ENCODE measurements at places on chromosomes 12 and 14.

DNA sequence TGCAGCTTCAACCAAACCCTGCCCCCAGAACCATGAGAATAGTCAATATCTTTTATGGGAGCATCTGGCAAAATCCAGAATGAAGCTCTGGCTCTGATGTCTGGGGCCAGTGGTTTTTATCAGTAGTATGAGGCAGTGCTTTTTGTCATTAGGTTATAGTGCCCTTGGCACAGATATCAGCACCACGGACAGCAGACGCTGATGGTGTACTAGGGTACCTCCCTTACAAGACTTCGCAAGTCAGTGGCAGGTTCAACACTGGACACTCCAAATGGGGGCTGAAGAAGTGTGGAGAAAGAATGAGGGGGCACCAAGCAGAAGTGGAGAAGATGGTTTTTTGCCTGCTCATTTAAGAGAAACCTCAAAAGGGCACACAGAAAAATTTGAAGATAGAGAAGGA is 68.2 kb upstream of the E2F7 start:
- no peak for DNase-seq

- DNase-seq = no peak
Observed at GRCh38 chr14:32509632-32510187, 180.6 kb downstream of the AKAP6 start.

- DNase-seq = no peak
Observed at GRCh38 chr12:103672401-103673119, 85.5 kb downstream of the STAB2 start.

DNA sequence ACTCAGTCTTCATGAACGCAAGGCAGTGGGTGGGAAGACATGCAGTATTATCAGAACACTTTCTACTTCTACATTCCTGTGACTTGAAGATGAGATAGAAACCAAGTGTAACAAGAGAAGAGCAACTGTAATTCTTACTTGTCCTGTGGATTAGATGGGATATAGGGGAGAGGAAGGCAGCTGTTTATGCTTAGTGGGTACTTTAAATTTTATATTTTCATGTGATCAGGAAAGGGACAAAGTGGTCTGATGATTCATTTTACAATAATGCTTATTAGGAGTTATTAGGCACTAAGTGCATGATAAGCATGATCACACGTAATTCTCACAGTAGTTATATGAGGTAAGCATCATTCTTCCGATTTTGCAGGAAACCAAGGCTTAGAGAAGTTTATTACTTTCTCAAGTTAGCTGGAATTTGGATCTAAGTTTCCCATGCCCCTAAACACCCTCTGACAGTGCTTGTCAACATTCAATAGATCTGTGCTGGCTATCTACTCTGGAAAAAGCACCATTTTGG is 52.7 kb downstream of the PTGER2 start:
- DNase-seq = no peak

DNA sequence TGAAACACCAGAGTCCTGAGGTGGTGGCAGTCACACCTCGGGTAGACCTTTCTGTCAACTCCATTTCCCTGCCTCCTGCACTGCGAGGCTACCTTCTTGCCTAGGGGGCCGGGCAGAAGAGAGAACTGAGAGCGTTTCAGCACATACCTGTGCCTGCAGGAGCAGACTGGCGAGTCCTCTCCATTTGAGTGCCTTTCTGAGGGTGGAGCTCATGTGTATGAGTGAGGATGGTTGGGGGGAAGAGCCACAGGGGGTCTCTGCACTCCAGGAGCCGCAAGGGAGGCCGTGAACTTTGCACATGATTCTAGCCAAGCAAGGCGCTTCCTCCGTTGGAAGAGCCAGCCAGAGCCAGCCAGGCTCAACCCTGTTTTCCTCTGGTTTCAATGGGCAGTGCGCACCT is 31.0 kb upstream of the CCND2 start:
- no peak for DNase-seq

DNA sequence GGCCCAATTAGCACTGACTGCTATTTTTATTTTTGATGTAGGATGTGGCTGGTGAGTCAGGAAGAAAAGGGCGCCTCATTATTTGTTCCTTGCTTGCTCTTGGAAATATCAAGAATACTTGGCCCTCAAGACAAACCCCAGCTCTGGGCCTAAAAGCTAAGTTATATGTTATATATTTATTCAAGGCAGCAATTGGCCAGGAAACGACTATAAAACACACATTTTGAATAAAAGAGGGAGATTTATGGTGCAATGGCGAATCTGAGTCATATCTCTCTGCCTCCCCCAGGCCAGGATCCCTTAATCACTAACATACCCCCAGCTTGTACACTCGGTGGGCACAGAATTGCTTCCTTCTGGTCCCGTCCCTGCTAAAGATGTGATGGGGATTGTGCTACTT is 63.3 kb downstream of the TBX5 start:
- no peak for DNase-seq

DNA sequence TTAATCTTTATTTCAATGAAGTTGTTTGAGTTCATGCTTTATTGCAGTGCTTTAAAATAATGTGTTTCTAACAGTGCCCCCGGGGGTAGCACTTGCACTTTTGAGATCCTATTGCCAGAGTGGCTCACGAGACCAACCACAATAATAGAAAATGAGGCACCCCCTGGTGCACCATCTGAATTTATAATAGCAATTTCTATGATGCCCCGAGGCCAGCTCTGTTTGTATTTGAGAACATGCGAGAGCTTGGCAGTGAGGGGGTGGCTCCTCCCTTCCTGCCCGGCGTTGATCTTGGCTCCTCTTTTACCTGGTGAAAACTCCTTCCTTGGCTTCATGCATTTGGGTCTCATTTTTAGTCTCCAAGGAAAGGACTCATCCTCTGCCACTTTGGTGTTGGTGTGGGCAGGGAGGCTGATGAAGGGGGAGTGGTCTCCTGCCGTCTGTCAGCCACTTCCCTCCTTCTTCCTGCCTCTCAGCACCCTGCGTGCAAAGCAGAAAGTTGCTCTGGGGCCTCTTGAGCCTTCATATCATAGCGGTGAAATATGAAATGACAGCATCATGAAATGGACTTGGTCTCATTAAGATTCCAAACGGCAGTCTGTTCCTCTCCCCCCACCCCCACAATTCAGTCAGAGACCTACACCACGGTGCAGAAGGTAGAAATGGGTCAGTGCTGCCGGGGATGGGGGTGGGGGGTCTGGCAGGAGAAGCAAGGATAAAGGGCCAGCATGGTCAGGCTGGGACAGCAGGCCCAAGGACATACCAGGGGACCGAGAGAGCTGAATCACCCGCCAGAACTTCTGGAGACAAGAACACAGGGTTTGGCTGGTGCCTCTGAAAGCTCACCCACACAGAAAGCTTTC is 17.7 kb upstream of the NRXN3 start:
- no peak for DNase-seq

GRCh38 chr12:108370415-108370814 is 31.3 kb upstream of the CMKLR1 start:
- no peak for DNase-seq

- DNase-seq = no peak
Observed at GRCh38 chr14:81132468-81132867, 88.3 kb downstream of the GTF2A1 start.

GRCh38 chr14:26334288-26334687 is 263.5 kb downstream of the NOVA1 start:
- no peak for DNase-seq

DNA sequence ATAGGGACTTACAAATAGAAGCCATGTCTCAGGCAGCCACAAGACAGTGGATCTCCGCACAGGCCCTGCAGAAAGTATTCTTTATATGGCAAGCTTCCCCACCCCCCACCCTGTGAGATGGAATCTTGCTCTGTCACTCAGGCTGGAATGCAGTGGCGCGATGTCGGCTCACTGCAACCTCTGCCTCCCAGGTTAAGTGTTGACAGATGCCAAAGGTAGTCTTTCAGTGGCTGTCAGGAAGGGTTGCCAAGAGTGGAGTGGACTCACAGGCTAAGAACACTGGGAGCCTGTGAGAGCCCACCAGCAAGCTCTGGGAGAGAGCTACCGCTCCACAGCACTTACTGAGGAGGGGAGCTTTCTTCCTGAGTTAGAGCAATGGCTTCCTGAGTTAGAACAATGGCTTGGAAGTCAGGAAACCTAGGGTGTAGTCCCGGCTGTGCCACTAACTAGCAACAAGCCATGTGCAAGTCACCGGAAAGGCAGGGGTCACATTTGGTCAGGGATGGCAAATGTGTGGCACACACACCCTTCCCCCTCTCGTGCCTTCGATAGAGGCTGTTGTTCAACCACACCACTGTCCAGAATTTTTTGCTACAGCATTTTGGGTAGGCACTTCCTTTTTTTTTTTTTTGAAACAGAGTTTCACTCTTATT is 2.6 kb downstream of the RNASE1 start:
- DNase-seq = no peak

DNA sequence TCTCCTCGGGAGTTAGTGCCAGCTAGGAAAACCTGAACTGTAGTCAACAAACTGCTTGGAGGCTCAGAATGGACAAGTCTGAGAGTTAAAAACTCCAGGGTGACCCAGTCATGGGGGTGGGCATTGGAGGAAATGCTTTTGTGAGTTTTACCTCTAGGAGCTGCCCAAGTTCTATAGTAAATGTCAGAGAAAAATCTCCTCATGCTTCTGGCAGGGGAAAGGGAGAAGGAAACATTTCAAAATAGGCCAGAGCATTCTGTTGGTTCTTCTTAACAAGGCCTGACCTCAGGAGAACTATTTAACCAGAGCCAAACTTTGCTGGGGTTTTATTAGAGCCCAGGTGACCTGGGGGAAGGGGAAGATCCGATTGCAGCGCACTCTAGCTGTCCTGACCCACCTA is 12.3 kb downstream of the NINJ2 start:
- no peak for DNase-seq

- DNase-seq = no peak
Observed at GRCh38 chr14:87148655-87149054, 844.3 kb downstream of the GALC start.

DNA sequence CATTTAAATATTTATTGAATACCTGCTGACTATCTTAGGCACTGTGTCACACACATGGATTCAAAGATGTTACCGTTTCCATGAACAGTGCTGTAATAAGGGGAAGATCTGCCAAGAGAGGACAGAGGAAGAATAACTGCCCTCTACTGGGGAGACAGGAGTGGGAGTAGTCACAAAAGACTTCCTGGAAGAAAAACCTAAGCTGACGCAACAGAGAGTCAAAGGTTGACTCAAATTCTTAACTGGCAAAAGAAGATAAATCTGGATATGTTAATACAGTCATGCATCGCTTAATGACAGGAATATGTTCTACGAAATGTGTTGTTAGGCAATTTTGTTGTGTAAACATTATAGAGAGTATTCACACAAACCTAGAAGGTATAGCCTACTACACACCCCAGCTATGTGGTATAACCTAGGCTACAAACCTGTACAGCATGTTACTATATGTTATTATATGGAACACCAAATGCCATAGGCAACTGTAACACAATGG is 51.5 kb downstream of the DCAF5 start:
- no peak for DNase-seq

- DNase-seq = no peak
Observed at GRCh38 chr12:96416033-96416799, 16.0 kb upstream of the CDK17 start.

- DNase-seq = no peak
Observed at GRCh38 chr12:46546634-46547273, 174.2 kb upstream of the SLC38A2 start.

DNA sequence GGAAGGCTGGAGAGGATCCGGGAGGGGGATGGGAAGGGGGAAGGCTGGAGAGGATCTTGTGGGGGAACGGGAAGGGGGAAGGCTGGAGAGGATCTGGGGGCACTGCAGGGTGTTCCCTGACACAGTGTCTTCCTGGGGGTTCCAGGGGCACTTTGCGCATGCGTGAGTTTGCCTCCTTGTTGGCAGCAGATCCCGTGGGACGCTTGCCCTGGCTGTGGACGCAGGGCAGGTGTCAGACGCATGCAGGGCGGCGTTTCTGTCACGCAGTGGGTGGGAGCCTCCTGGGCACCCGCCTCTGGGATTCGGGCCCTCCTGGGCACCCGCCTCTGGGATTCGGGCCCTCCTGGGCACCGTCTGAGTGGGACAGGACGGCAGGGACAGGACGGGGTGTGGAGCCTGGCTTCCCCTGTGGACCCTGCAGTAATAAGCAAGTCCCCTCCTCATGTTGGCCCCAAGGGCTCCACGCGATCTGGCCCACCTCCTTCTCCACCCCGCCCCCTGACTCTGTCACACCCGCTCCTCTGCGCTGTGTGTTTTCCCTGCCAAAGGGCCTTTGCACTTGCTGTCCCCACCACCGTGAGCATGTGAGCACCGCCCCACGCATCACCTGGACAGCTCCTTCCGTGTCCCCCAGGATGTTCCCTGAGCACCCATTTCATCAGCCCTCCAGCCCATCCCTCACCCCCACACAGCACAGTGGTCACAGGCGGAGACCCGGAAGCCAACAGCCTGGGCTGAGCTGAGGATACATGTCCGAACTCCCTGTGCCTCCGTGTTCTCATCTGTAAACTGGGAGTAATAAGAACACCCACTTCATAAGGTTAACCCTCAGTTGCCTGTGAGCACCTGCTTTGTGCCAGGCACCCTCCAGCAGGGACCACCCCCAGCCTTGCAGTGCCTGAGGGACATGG is 4.4 kb downstream of the MMP17 start:
- DNase-seq = no peak

- no peak for DNase-seq
Observed at GRCh38 chr12:111202237-111202915, 166.5 kb downstream of the PHETA1 start.

DNA sequence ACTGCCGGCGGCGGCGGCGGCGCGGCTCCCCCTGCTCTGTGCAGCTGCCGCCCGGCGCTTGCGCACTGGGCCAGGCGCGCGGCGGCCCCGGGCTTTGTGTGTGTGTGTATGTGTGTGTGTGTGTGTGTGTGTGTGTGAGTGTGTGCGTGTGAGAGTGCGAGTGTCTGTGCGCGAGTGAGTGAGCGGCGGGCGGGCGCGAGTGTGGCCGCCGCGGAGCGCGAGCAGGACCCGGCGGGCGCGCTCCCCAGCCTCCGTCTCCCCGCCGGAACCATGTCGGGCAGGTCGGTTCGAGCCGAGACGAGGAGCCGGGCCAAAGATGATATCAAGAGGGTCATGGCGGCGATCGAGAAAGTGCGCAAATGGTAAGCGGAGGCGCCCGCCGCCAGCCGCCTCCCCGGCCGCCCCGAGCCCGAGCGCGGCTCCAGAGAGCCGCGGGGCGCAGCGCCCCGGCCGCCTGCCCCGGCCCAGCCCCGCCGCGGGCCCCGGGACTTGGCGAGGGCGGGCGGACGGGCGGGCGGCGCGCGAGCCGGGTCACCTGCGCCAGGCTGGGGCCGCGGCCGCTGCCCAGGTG is at the start of gene BCL7A:
TSS of gene BCL7A (plus strand) at position 63 of the 571 bp plus-strand sequence. CDS start at position 271, 208 bp downstream.
- peak; percentile 56 for DNase-seq

- DNase-seq = no peak
Observed at GRCh38 chr12:90938451-90938850, 16.5 kb downstream of the CCER1 start.

GRCh38 chr12:6914246-6914946 is at the start of gene ENO2:
TSS of gene ENO2 (plus strand) at chr12:6914580. CDS start at chr12:6915833, 1,253 bp downstream.
- DNase-seq = peak; percentile 66

- DNase-seq = no peak
Observed at GRCh38 chr12:125065919-125066570, 810 bp downstream of the AACS start.

DNA sequence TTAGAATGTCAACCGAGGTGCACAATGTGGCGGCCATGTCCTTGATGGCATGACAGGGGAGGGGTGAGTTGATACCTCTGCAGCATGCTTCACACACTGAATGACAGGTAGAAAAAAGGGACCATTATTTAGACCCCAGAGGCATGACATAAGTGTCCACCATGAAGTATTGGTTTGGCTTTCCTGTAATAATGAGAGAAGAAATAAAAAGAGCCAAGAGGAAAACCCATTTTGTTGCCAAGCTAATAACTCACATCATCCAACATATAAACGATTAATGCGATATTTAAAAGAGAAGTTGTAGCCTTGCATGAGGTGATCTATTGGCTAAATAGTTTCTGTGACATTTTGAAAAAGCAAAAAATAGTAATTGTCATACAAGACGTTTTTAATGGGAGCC is 343.4 kb downstream of the LRIG3 start:
- DNase-seq = no peak

GRCh38 chr14:95875831-95876760 is 536 bp upstream of the TUNAR start:
- DNase-seq = no peak
